ENCODE measurements at places on chromosomes 4 and X.
A peak's percentile ranks its signal among the peaks of the same experiment; 100 is the strongest.

DNA sequence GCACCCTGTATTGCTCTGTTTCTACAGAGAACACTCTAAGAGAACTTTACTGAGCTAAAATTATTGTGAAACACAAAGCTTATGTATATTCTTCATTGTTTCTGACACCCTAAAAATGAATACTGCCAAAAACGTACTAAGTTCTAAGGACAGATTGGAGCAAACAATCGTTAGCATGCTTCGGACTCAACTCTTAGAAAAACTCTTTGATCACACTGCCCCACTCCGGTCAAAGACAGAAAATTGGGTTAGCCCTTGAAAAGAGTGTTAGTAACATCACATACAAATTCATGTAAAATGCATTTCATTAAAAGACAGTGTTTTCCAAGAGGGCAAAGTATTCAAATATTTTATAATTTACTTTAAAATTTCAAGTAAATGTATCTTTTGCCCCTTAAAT lies 177.4 kb downstream of the DCHS2 start:
- no peak for DNase-seq

DNA sequence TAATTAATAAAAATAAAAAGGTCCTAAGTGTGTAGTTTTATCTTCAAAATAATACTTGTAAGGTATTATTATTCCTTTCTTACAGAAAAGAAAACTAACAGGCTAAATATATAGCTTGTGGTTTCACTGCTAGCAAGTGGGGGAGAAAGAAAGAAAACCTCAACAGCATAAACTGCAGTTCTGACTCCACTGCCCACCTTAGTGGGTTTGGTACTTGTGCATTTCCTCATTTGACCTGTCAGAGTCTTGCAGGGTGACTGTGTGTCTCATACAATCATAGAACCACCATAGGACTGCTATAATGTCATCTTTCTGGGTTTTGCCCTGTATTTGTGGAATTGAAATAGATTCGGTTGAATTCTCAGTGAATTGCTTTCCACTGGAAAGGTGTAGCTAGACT lies 94.7 kb upstream of the PUDP start:
- DNase-seq = peak; percentile 2

DNA sequence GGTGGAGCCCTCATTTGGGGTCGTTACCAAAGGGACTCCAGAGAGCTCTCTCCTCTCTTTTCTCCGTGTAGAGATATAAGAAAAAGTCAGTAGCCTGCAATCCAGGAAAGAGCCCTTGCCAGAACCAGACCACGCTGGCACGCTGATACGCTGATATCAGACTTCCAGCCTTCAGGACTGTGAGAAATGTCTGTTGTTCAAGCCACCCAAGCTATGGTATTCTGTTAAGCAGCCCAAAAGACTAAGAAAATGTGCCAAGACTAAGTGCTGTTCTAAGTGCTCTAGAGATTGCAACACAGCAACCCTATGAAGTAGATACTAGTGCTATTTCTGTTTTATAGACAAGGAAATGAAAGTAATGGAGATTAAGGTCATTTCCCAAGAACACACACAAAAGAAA lies 205.7 kb downstream of the CAMK2D start:
- no peak for DNase-seq

DNA sequence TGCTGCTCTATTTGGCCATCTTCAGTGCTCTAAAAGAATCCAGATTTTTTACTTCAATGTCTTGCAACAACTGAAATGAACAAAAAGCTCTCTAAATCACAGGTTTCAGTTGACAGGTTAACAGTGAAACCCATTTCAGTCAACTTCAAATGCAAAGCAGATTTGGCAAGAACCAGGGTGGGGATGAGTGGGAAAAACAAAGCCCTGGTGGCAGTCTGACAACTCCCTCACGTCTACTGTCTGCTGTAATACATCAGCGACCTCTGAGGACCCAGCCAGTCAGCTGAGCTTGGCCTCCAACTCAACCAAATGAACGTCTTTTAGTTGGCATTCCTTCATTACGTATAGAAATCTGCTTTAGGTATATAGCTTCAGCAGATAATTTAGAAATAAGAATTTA lies 95.8 kb downstream of the COL25A1 start:
- no peak for DNase-seq

GRCh38 chrX:91435395-91435794 lies 756 bp downstream of the PABPC5 start:
- DNase-seq = no peak
